ENCODE measurements at places on chromosomes 16 and 17. TPM values are rescaled to one million over a fixed set of nuclear protein-coding genes. Genes with fewer than 3 reads are reported as not detected.
A peak's percentile ranks its signal among the peaks of the same experiment; 100 is the strongest.

- no peak for DNase-seq
Measured at GRCh38 chr16:17591655-17592405, 121.1 kb upstream of the XYLT1 start.

- DNase-seq = no peak
Measured at GRCh38 chr16:84489131-84489530, 15.3 kb downstream of the MEAK7 start.

DNA sequence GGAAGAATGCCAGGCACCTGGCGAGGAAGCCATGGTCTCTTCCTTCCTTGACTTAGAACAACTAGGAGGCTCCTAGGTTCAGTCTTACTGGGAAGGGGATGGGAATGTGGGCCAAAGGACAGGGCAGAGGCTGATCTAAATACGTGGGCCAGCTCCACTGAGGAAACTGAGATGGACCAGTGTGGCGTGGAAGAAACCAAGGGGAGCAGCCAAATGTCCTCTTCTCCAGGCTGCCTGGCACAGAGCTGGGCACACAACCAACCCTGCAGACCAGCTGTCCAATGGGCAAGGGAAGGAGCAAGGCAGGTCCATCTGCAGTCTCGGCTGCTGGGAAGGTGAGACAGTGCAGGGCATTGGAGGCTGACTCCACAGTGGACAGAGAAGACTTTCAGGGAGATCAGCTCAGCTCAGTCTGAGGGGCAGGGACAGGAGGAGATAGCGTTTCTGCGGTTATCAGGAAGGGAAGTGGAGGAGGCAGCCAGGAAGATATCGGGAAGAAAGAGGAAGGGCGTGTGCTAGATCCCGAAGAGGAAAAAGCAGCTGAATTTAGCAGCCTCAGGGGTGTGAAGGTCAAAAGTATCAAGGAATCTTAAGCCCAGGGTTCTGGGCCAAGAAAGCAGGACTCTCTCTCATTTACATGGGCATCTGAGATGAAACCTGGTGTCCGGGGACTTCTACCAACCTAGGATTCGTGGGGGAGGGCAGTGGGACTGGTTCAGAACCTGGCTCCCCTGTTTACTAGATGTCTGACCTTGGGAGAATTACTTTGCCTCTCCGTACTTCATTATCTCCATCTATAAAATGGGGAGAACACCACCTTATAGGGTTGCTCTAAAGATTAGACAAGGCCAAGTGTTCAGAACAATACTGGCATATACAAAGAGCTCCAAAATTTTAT, 1.8 kb downstream of the KIFC3 start:
- DNase-seq = no peak

GRCh38 chr17:57556977-57557376, 188.1 kb downstream of the CCDC182 start:
- no peak for DNase-seq

DNA sequence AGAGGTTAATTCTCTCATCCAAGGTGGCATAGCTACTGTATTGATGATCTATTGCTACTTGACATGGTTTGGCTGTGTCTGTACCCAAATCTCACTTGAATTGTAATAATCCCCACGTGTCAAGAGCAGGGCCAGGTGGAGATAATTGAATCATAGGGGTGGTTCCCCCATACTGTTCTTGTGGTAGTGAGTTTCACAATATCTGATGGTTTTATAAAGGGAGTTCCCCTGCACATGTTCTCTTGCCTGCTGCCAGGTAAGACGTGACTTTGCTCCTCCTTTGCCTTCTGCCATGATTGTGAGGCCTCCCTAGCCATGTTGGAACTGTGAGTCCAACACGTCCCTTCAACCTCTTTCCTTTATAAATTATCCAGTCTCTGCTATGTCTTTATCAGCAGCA, 22.9 kb upstream of the CPPED1 start:
- DNase-seq = no peak

- no peak for DNase-seq
Measured at GRCh38 chr17:78819402-78819801, 21.2 kb downstream of the USP36 start.

DNA sequence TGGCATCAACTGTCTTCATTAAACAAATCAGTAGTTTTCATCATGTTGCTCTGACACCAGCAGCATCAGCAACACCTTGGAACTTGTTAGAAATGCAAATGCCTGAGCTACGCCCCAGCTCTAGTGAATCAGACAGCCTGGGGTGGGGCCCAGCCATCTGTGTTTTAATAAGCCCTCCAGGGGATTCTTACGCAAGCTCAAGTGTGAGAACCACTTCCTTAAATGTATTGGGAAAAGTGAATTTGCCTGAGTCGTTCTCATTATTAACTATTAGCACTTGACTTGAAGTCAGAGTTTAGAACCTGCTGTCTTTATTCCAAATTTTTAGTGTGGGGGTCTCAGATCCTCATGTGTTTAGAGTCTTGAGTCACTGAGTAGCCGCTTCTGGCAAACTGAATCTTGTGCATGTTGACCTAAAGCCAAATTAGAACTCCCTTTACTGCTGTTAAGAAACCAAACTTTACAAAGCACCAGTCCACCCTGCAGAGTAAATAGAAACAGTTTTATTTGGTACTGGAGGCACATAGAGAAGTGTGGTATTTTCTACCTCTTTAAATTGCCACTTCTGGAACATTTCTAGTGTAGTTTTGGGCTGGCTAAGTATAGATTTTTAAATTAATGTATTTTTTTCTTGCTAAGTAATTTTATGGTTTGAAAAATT, 137.4 kb upstream of the COX10 start:
- DNase-seq = no peak

DNA sequence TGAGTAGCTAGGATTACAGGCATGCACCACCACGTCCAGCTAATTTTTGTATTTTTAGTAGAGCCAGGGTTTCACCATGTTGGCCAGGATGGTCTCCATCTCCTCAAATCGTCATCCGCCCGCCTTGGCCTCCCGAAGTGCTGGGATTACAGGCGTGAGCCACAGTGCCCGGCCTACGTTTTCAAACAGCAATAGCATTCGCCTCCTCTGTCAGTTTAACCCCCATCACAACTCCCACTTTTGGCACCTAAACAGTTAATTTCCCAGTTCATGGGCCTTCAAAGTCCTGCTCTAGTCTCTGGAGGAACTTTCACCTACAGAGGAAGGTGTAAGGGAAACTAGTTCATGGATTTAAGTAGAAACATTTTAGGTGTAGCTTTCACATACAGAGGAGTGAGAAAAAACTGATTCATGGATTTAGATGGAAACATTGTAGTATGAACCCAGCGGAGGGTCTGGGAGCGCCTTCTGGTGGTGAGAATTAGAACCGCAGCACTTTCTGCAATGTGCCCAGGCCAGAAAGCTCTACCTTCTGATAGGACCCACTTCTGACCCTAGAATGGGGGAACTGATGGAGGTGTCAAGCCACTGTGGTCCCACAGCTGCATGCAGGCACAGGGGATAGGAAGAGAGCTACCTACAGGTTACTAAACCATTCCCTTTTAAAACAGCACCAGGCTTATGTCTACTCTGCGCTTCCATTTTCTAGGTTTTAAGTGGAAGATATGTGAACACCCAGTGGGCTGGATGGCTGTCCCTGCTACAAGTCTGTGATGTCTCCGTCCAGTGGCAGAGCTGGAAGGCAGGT, 12.0 kb upstream of the MEOX1 start:
- DNase-seq = no peak

GRCh38 chr17:8162997-8163977, 539 bp upstream of the VAMP2 start:
- no peak for DNase-seq

GRCh38 chr17:57984261-57984890, 3.7 kb downstream of the VEZF1 start:
- DNase-seq = no peak

DNA sequence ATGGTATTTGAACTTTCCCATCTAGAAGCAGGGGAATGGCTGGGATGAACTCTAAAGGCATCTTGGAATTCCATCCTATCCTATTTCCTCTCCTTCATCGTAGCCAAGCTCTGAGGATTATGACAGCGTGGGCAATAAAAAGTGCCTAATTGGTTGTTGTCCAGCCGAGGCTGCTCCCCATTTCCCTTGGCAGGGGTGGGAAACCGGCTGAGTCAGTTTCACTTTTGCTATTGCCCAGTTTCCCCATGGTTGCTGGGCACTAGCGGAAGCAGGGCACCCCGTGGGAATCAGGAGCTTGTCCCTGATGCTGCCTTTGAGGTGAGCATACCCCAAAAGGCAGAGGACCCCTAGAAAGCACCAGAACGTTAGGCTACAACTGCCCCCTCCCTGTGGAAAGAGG, 13.8 kb upstream of the SP2 start:
- DNase-seq = no peak

GRCh38 chr16:86671486-86672178, 93.3 kb downstream of the FOXL1 start:
- peak; percentile 72 for DNase-seq

- DNase-seq = no peak
Measured at GRCh38 chr17:10120109-10120485, 78.3 kb downstream of the GAS7 start.

DNA sequence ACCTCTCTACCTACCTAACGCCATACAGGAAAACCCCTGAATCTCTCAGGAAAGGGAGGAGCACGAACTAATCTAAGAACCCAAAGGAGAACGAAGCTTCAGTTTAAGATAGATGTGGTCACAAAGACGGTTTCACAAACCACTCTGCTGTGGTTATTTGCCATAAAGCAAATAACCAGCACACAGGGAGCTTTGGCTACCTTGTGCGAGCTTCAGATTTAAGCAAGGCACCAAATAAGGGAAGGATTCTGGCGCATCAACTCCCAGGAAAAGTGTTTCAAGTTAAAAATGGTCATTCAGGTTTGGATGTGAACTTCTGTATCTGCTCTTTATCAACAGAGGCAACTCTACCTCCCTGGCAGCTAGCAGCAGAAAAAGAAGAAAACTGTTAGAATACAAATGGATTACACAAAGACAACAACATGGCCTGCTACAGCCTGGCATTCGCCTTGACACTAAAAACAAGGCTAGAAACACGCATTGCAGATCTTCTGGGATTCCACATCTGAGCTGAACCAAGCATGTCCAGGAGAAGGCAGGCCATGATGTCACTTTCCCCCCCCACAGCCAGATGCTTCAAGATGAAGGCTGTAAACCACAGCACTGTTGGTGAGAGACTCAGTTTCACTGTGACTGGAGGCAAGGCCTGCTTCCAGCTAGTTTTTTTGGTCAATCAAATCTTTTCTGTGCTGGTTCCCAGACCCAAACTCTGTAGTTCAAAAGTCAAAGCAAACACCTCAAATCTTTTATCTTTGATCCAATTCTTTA, 43.6 kb downstream of the SMG6 start:
- DNase-seq = no peak

DNA sequence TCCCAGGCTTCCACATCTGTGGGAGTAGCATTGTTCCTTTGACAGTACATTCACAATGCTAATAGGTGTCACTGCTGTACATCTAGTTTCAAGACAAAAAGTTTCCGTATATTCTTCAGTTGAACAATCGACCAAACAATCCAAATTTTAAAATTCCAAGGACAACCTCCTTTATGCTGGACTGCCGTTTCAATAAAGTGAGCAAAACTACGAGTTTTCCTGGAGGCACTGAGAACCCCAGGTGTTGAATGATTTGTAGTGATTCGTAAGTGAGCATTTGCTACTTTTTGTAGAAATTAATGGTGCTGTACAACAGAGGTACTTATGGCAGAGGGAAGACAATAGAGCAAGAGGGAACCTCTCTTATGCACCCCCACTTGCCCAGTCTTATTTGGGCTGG, 71.2 kb upstream of the NACA2 start:
- no peak for DNase-seq

GRCh38 chr17:54608634-54609155, 292.0 kb upstream of the TOM1L1 start:
- no peak for DNase-seq

- no peak for DNase-seq
Measured at GRCh38 chr16:14121142-14121541, 50.0 kb downstream of the MRTFB start.

DNA sequence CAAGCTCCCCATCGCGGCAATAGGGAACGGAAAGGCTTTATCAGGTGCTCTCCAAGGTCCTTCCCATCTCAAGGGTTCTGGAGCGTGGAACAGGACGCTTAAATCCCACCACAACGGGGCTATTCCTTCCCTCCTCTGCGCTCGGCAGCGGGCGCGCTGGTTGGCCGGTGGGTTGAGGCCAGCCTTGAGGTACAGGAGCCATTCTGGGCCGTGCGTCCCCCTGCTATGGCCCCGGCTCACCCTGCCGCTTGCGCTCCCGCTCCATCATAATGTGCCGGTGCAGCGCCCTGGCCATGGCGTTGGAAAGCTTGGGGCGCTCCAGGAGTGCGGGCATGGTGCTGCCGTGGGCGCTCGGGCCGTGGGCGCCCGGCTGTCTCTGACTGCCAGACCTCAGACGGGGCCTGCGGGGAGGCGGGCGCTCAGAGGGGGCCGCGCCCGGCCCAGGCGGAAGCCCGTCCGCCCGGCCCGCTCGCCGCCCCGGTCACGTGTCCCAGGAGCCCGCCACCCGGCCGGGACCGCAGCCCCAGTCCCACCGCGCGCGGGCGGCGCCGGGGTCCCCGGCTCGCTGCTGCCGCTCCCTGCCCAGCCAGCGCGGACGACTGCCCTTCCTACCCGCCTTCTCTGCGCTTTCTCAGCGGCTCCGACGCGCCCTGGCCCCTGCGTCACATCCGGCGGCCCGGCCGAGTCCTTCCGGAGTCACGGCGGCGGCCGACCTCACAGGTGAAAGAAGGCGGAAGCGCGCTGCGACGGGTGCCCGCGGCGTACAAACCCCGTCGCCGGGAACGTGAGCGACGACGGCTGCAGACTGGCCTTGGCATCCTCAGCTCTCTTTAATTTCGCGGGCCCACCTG, at the start of gene GPS2:
Gene GPS2, minus strand, starts transcription at position 642 of the 851 bp plus-strand sequence. Its CDS starts 308 bp downstream, at position 334.
- DNase-seq = no peak

- DNase-seq = no peak
Measured at GRCh38 chr16:47013172-47013571, 39.7 kb upstream of the DNAJA2 start.

- DNase-seq = no peak
Measured at GRCh38 chr17:19763416-19763815, 15.3 kb upstream of the ALDH3A1 start.

- DNase-seq = no peak
Measured at GRCh38 chr17:77140878-77141767, at the start of gene SEC14L1. TSS of gene SEC14L1 (plus strand) at chr17:77140969. CDS start at chr17:77143597, 2,628 bp downstream.

- DNase-seq = no peak
Measured at GRCh38 chr16:2966808-2967191, 2.3 kb upstream of the PAQR4 start.

AIPL1 gene
- polyA plus RNA-seq = not detected

NHERF2 gene
- polyA plus RNA-seq = 162 TPM

RCVRN gene
- 0.13 TPM for polyA plus RNA-seq

ALDH3A1 gene
- polyA plus RNA-seq = 1.7 TPM

TAT gene
- 0.04 TPM for polyA plus RNA-seq

SNX20 gene
- polyA plus RNA-seq = 0.36 TPM

PRR15L gene
- 18.2 TPM for polyA plus RNA-seq

TBC1D3G gene
- not detected for polyA plus RNA-seq

ABCA6 gene
- polyA plus RNA-seq = 6.7 TPM

Data from renal cortex interstitium (tissue), 15 donors.